Esophagus muscularis mucosa (tissue), 4 donors: ENCODE measurements at places on chromosomes 7 and 10. TPM values are rescaled to one million over a fixed set of nuclear protein-coding genes. Genes with fewer than 3 reads are reported as not detected.

The SPDYE1 gene
- 0.11 TPM for total RNA-seq

DNA sequence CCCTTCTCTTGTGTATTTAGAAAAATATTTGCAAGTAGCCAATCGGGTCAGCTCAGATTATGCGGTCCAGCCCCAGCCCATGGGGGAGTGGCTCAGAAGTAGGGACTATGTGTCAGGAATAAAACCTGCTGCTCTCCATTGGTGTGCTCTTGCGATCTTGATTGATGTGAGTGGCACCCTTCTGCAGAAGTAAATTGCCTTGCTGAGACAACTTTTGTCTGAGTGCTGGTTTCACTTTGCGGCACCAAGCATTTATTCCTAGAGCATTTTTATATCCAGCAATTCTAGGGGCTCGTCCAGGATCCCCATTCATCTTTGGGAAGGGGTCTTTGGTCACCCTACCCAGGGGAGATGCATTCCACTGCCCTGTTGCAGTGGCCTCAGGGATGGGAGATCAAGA, 26.1 kb upstream of the FAM221A start:
- H3K4me1 ChIP-seq = no peaks in the 10 kb centered on the region
- no peak overlapping the region for H3K4me3 ChIP-seq
- no peaks in the 10 kb centered on the region for H3K27me3 ChIP-seq
- H3K27ac ChIP-seq = no peak overlapping the region
- no peak for DNase-seq

- DNase-seq = no peak
- H3K27ac ChIP-seq = no peak overlapping the region
- no peaks in the 10 kb centered on the region for H3K36me3 ChIP-seq
- H3K27me3 ChIP-seq = no peaks in the 10 kb centered on the region
Measured at GRCh38 chr10:28988980-28989379, 299.9 kb upstream of the LYZL1 start.

- H3K27me3 ChIP-seq = no peaks in the 10 kb centered on the region
- no peak for DNase-seq
- H3K4me3 ChIP-seq = no peak overlapping the region
- no peaks in the 10 kb centered on the region for H3K36me3 ChIP-seq
- no peak overlapping the region for H3K27ac ChIP-seq
- H3K4me1 ChIP-seq = no peaks in the 10 kb centered on the region
Measured at GRCh38 chr10:44822349-44822748, 88.8 kb upstream of the TMEM72 start.

The SRI gene
- total RNA-seq = 48.2 TPM

The ZP3 gene
- total RNA-seq = 1.0 TPM

DNA sequence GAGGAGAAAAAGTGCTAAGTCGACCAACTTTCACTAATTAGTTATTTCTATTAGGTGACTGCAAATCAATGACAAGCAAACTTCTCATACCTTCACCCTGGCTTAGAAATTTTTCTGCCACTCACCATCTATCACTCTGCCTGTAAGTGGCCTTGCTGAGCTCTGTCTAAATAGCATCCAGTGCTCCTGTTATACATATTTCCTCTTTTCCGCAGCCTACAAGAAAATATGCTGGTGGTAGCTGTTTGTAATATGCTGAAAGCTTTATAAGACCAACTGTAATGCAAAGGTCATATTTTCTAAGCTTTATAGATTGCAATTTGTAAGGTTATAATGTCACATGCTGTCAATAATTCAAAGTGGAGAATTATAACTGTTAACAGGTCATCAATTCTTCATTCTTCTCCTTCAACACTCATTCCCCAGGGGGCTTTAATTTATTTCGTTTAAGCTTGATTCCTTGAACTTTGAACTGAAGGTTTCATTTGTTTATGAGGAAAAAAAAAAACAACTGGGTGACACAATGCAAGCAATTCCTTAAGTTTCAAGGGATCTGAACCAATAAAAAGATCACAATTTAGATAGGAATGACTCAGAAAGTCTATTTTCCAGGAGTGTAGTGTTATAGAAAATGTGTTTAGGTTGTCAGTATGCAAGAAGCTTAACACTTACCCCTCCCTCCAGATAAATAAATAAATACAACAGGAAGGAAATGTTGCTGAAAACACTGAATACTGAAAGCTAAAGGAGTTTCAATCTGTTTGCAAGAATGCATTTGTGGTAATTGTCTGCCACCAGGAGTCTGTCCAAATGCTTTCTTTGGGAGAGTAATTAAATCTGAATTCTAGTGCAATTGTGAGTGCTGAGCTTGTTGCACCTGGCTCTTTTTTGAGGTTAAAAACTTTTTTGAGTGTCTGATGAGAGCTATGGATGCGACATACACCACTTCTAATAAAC, 183.7 kb downstream of the SORCS1 start:
- H3K4me3 ChIP-seq = no peak overlapping the region
- H3K27me3 ChIP-seq = no peaks in the 10 kb centered on the region
- no peak overlapping the region for H3K27ac ChIP-seq

DNA sequence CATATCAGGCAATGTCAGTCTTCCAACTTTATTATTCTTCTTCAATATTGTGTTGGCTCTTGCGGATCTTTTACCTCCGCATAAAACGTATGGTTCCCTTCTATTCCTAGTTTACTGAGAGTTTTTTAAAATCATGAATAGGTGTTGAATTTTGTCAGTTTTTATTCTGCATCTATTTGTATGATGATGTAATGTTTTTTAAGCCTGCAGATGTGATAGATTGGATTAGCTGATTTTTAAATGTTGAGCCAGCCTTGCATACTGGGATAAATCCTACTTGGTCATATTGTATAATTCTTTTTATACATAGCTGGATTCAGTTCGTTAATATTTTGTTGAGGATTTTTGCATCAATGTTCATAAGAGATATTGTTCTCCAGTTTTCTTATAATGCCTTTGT, 9.2 kb upstream of the OR2F1 start:
- H3K4me3 ChIP-seq = no peak overlapping the region
- no peaks in the 10 kb centered on the region for H3K27me3 ChIP-seq
- H3K4me1 ChIP-seq = no peaks in the 10 kb centered on the region
- no peak for DNase-seq

DNA sequence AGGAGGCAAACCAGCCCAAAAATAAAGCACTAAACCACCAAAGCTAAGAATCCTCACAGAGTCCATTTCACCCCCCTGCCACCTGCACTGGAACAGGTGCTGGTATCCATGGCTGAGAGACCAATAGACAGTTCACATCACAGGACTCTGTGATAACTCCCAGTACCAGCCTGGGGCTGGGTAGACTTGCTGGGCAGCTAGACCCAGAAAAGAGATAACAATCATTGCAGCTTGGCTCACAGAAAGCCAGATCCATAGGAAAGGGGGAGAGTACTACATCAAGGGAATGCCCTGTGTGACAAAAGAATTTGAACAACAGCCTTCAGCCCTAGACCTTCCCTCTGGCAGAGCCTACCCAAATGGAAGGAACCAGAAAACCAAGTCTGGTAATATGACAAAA, 13.6 kb upstream of the SLC25A28 start:
- no peak overlapping the region for H3K27ac ChIP-seq
- H3K27me3 ChIP-seq = no peaks in the 10 kb centered on the region
- no peak overlapping the region for H3K4me3 ChIP-seq
- no peak for DNase-seq

DNA sequence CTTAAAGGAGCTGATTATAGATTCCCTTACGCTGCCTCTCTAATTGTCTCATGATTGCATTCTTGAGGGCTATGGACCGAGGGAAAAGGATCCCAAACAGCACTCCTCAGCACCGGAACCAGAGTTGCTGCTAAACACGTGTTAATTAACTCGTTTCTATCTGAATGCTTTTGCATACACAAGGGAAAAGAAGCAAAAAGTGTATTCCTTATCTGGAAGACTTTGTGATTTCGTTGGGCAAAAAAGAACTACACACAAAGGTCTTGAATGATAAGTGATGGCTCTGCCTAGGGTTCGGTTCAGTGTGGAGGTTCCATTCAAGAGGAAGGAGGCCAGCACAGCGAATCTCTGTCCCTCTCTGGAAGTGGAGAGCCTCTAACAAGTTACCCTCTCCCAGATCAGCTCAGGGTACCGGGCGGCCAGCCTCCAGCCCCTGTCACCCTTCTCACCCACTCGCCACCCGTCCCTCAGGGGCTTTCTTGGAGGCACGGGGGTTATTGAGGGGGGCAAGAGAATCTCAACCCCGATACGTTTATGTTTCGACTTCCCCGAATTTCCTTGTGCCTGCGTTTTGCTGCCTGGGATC, 515 bp upstream of the SLC4A2 start:
- H3K36me3 ChIP-seq = peaks cover 6% of the 10 kb centered on the region
- peaks cover 53% of the 10 kb centered on the region for H3K4me1 ChIP-seq
- no peaks in the 10 kb centered on the region for H3K27me3 ChIP-seq
- H3K4me3 ChIP-seq = peak overlapping the region; percentile 94
- peak overlapping the region; percentile 95 for H3K27ac ChIP-seq
- no peak for DNase-seq

The LEP gene
- not detected for total RNA-seq

DNA sequence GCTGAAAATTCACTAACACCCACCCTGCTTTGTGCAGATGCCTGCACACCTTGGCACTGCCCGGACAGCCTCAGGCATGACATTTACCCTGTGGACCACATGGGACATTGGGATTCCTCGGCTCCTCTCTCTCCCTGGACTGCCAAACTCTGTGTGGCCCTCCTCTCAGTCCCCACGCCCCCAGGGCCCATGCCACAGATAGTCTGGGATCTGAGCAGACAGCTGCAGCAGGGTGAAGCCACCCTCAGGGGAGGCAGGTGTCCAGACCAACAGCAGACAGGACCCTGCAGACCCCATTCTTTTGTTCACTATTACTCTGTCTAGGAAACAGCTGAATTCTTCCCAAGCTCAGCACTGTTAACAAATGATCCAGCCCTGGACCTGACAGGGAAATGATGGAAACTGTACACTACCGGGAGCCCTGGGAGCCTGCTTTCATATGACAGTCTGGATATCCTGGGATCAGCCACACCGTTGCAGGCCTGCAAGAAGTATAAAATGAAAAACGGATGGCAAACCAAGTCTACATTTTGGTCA, 83.4 kb downstream of the VOPP1 start:
- no peak for DNase-seq
- H3K4me3 ChIP-seq = no peak overlapping the region
- H3K27ac ChIP-seq = no peak overlapping the region
- H3K27me3 ChIP-seq = no peaks in the 10 kb centered on the region
- peaks cover 14% of the 10 kb centered on the region for H3K36me3 ChIP-seq
- no peaks in the 10 kb centered on the region for H3K4me1 ChIP-seq
